Stimulated activated CD8-positive, alpha-beta memory T cell treated with anti-CD3 and anti-CD28 coated beads, Interleukin-15, amount 100 ng/mL, for 48 hours (primary cell): ENCODE measurements at places on chromosomes 7 and 10.
A peak's percentile ranks its signal among the peaks of the same experiment; 100 is the strongest.

DNA sequence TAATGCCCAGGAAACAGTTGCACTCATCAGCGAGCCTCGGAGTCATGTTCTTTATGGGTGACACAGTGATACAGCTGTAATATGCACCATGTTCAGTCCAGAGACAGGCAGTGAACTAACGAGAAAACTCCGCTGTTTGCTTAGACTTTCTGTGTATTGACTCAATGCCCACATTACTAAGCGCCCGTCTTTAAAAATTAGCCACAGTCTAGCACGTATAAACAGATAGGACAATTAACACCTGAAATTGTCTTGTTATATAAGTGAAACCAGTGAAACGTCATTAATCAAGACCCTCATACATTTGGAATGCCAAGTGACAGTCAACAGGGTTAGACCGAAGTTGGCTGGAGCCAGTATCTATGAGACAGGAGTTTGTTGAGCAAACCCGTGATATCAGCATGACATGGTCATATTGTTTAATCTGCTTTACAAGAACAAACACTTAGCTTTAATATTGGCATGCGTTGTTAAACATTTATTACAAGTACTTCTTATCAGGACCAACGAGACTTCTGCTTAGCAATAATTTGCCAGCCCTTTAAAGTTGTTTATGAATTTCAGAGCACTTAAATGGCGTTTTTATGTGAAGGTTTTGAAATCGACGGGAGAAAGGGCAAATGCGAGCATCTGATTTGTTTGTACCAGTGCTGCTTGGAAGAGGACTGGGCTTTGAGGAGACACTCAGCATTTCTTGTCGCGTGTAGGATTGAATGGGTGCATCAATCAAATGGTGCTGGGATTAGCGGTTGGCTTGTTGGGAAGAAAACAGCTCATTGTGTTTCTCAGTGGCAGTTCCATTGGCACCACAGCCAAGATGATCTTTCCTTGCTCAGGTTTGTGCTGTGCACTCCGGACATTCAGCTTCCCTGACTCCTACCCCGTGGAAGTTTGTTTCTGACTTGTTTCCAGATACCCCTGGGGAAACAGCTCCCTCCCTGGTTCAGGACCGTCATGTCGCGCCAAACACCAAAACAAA is 56.3 kb downstream of the CAMK1D start:
- DNase-seq: no peak

- DNase-seq: no peak
Measured at GRCh38 chr7:75980430-75981202, 13.8 kb downstream of the TMEM120A start.

DNA sequence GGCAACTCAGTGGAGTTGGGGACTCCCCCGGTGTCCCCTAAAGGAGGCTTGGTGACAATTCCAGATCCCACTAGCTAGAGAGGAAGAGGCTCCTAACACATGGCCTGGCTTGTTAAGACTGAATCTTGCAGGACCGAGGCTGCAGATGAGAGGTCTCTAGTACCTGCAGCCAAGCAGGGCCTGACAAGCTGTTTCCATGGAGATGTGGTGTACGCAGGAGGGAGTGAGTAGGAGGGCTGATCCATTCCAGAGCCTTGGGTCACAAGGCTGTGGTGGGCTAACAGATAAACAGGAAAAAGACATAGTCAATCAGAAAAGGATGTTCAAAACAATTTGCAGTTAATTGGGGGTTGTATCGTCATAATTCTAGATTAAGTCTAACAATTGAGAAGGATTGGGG is 77.3 kb upstream of the MKLN1 start:
- no peak for DNase-seq

- peak; percentile 46 for DNase-seq
Measured at GRCh38 chr7:129828989-129829736, 123.6 kb downstream of the UBE2H start.

GRCh38 chr7:190196-190595 is 2.2 kb upstream of the FAM20C start:
- DNase-seq: no peak
